ENCODE measurements at places on chromosomes 5 and 9. TPM values are rescaled to one million over a fixed set of nuclear protein-coding genes. Genes with fewer than 3 reads are reported as not detected.

SHC3 gene
- not detected for total RNA-seq

GMCL2 gene
- 0.03 TPM for total RNA-seq

DNA sequence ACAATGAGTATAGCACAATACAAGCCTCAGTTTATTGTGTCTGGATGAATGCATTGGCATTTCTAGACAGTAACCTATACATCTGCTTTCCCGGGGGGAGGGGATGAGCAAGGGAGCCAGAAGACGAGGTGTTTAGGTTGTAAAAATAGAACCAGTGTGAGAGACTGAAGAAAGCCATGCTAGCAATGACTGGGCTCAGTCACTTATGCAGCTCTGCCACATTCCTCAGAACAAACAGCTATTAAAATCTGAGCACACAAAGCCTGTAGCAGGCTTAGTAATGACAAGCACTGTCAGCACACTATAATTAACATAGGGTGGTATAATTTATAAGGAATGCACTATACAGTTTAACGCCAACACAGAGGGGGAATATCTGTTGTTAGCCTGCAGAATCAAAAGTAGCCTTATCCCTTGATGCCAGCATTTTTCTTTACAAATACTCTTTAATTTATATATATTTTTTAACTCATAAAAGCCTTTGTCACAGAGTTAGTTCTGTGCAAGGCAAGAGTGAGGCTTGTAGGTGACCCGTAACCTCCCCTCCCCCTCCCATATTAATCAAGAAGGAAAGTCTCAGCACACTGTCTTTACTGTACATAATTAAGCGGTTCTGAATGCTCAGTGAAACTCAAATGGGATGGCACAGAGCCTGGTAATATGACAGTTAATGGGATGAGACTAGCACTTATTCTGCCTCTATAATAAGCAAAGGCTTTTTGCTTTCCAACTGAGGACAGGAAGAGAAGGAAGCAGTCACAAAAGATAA lies 295.4 kb downstream of the CSNK1G3 start:
- DNase-seq, result peak; percentile 19

DNA sequence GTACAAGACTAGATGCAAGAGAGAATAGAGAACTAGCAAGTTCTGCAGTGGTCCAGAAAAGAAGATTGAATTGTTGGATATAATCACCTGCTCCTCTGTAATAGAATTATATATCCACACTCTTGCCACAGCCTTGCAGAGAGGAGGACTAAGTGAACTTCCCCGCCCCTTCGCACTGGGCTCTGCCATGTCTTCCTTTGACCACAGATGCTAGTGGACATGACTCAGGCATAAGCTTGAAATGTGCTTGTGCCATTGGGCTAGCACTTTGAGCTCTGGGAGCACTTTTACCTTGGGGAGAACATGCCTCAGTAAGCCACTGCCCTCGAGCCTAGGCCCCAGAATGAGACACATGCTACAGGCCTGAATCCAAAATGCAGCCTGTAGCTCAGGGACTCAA lies 113.5 kb upstream of the RASA1 start:
- no peak for DNase-seq

DNA sequence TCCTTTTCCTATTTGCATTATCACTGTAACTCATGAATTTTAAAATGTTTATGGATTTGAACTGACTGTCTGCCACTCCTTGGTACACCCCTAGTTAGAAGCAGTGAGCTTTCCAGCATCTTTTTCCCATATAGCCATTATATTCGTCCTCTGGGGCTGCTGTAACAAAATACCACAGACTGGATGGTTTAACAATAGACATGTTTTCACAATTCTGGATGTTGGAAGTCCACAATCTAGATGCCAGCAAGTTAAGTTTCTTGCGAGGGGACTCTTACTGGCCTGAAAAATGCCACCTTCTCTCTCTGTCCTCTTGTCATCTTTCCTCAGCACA lies 530.0 kb downstream of the SEMA5A start:
- no peak for DNase-seq

GRCh38 chr5:67160985-67161384 lies 35.6 kb downstream of the CD180 start:
- no peak for DNase-seq

GRCh38 chr9:129561594-129562281 lies 59.2 kb downstream of the C9orf50 start:
- DNase-seq, result no peak

DNA sequence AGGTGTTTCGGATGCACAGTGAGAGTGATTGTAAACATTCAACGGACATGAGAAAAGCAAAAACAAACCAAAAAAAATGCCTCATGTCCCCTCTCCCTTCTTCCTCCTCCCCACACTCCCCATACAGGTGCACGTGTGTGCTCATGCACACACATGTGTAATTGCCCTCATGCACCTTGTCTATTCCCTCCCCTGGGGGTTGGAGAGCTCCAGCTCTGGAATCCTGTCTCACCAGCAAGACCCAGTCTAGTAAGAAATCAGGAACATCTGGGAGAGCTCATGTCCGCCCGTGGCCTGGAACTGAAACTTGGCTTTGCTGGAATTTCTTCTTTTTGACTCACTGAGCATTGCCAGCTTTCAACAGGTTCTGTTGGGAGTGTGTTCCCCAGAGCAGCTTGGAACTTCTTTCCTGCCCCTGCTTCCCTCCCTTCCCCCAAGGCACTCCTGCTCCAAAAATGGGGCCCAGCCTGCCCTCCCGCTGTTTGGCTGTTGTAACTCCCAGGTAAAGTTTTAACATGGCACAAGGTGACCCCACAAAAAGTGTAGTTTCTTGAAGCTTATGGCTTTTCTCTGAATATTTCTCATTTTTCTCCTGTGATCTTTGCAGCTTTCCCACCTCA lies 190.1 kb downstream of the NR3C1 start:
- no peak for DNase-seq

- DNase-seq, result no peak
Measured at GRCh38 chr9:91048749-91049148, 247.1 kb downstream of the SYK start.

DNA sequence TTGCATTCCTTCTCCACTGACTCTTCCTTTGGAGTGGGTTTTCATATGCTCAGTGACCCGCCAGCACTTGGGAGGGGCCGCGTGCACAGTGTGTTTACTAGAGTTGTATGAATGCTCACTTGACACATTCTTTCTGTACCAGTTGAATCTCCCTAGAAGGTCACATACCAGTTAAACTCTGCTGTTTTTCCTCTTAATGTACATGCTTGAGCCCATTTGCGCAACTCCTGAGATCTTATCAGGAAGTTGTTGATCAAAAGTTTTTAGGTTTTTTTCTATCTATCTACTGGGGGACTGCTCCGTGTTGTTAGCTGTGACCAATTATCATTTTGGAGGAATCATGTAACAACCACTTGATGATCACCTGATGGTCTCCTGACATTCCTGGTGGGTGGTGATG lies 392.7 kb downstream of the CDH9 start:
- DNase-seq, result no peak

DNA sequence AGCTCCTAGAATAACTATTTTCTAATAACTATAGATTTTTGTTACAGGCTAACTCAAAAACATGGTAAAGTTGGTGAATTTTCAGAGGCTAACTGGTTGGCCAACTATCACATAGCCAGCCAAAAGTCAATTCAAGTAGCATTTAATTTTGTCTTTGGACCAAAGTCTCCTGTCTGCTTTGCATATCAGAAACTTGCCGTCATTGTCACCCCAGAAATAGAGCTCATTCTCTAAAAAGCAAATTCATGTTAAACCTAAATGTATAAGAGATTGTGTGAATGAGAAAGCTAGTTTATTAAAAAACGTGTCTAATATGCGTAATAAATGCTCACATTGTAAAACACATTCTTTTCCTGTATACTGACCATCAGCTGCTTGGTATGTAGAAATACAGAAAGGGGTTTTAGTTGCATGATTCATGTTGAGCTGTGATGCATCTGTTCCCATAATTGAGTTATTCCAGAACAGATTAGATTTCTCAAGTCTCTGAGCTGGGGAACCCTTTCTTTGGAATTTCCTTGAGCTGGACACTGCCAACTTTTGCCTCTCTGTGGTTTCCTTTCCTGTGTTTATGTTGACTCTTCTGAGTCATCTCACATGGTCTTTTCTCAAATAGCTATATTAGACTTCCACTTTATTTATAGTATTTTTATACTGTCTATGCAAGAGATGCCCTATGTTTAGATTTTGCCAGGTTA lies 7.3 kb downstream of the SRFBP1 start:
- no peak for DNase-seq

ENC1 gene
- 59.3 TPM for total RNA-seq

DNA sequence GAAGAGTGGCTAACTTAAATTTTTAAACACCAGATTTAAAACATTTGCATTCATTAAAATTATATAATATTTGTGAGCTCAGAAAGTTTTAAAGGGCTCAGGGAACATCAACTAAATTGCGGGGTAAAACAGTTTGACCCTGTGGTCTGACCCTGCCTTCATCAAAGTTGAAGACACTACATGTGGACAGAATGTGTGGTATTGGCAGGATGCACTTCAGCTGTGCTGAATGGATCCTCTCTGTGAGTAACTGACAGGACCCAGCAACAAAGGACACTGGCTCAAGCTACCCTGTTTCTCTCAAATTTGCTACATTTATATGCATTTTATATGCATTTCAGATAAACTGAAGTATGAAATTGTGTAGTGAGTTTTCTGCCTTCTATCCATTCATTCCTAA lies 288.5 kb downstream of the ZNF608 start:
- DNase-seq, result no peak

DNA sequence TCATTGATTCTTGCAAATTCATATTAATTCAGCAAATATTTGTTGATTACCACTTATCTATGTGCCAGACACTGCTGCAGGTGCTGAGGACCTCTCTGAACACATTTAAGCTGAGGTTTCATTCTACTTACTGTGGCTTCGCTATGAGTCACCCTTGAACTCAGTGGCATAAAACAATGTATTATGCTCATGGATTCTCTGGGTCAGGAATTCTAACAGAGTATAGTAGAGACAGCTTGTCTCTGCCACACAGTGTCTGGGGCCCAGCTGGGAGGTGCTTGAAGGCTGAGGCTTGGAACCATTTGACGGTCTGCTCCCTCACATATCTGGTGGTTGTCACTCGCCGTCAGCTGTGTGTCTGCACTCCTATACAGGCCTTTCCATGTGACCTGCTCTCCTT lies 124.3 kb upstream of the NR3C1 start:
- no peak for DNase-seq

SELENOP gene
- total RNA-seq, result not detected

CDC20B gene
- total RNA-seq, result not detected

GRCh38 chr5:72314571-72315172 lies 5.4 kb downstream of the MRPS27 start:
- DNase-seq, result no peak

EFNA5 gene
- total RNA-seq, result 0.98 TPM

DNA sequence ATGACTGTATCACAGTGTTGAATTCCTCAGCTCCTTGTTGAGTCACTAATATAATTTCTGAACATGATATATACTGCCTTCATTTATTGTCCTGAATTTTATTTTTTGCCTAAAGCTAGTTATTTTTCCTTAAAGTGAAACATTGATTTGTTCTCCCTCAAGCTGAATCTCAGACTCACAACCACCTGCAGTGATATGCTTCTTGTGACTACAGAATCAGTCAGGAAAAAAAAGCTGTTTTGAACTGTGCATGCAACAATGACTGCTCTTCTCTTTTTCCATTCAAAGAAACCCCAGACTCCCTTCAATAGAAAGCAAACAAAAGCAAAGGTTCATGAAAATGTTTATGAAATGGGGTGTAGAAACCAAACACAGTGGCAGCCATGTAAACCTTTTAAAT lies 470.2 kb upstream of the CHD1 start:
- DNase-seq, result no peak

TRAF2 gene
- 36.3 TPM for total RNA-seq

- no peak for DNase-seq
Measured at GRCh38 chr9:89967527-89967926, 362.7 kb downstream of the GADD45G start.

FRRS1L gene
- not detected for total RNA-seq

DNA sequence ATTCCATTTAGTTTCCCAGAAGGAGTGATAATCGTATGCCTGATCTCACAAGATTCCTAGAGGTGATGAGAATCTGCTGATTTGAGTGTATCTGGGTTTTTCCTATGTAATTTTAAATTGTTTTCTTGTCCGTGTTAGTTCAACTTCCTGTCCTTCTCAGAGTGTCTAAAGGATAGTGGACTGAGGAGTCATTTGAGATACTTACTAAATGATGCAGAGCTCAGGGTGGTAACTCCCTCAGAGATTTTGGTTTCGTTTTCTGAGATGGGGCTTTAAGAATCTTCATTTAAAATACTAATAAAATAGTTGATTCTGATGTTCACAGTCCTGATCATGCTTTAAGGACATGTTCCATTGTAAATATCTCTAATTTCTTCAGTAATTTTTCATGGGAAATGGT lies 30.3 kb downstream of the MELK start:
- DNase-seq, result no peak

- DNase-seq, result no peak
Measured at GRCh38 chr9:22033012-22033630, 24.0 kb upstream of the CDKN2B start.

DNA sequence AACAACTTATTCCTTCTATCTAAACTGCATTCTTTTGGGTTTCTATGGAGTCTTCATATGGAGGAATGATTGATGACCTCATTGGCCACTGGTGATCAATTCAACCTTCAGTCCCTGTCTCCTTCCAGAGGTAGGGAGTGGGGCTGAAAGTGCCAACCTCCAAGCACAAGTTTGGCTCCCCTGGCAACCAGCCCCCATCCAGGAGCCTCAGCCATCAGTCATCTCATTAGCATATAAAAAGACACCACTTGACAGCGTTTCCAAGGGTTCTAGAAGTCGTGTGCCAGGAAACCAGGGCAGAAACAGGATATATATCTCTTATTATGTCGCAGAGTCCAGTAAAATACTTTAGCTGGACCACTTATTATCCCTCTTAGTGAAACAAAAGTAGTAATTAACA lies 9.8 kb downstream of the SLC31A2 start:
- DNase-seq, result no peak

DNA sequence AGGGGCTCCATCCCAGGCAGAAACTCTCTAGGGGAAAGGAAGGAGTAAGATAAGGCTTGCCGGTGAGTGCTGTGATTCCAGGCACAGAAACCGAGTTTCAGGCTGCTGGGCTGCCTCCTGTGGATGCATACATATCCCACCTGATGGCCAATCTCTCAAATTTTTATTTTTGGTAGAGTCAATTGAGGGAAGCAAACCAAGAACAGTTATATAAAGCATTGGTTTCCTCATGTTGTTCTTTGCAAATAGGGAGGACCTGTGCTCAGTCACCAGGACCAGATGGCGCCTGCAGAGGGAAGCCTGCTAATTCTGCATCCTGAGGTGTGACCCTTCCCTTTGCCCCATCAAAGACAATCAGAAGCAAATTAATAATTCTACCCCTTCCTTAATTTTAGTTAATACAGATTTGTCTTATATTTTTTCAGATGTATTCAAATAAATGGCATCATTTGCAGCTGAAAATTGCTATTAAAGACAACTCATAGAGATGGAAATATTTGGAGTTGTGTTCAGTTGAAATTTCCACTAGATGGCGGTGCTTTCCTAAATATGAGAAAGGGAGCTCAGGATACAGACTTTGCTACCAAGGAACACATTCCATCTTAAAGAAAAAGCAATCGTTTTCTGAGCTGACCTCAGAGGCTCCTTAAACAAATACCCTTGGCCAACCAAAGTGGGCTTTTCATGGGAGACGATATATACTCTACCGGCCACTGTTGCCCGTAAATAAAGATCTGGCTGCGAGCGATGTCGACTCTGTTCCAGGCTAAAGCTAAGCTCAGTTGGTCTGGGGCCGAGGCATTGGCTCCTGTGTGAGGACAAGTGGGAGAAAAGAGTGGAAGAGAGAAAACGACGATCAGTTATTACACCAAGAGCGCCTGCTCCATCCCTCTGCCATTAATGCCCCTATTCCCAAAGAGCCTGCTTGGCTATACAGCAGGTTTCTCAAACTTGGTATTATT lies 225.7 kb upstream of the KLF9 start:
- peak; percentile 97 for DNase-seq

SPATA31D3 gene
- total RNA-seq, result not detected

All from G401 (cell line).